ENCODE measurements at places on chromosomes 2 and 18.

GRCh38 chr2:120669121-120669952 is 66.3 kb upstream of the GLI2 start:
- DNase-seq, result no peak

DNA sequence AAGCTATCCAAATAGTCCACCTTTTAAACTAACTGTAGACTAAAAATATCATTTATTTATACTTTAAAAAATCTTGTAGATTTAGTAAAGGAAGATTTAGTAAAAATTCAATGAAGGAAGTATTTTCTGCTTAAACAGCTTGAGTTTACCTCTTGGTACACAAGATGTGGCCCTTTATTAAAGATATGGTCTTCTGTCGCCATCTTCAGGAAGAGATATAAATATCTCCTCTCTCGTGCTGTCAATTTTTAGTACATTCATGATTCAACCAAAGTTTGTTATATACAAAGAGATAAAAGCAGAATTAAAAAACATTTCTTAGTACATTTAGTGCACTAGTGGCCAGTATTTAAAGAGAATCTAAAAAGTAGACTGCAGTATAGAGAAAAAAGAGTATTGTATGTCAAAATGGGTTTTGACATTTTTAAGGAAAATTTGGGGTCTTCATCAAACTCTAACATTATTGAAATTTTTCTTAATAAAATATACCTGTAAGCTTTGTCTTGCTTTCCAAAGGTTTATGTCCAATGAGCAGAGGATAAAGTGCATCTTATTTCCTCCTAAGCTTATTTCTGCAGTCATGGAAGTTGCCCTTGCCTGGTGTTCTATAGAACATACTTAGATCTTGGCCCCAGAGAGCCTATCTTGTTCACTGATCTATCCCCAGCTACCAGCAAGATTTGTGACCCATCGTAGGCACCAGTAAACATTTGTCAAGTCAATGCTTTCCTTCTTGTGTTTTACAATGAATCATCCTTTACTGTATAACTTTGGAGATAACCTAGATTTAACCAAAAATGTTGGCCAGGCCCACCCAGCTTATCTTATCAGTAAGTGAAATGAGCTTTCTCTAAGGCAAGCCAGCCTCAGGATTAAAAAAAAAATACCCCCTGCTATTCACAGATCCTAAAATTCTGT is 18.5 kb upstream of the EML6 start:
- DNase-seq, result no peak

- DNase-seq, result no peak
Observed at GRCh38 chr2:8033546-8034096, 648.2 kb upstream of the ID2 start.

DNA sequence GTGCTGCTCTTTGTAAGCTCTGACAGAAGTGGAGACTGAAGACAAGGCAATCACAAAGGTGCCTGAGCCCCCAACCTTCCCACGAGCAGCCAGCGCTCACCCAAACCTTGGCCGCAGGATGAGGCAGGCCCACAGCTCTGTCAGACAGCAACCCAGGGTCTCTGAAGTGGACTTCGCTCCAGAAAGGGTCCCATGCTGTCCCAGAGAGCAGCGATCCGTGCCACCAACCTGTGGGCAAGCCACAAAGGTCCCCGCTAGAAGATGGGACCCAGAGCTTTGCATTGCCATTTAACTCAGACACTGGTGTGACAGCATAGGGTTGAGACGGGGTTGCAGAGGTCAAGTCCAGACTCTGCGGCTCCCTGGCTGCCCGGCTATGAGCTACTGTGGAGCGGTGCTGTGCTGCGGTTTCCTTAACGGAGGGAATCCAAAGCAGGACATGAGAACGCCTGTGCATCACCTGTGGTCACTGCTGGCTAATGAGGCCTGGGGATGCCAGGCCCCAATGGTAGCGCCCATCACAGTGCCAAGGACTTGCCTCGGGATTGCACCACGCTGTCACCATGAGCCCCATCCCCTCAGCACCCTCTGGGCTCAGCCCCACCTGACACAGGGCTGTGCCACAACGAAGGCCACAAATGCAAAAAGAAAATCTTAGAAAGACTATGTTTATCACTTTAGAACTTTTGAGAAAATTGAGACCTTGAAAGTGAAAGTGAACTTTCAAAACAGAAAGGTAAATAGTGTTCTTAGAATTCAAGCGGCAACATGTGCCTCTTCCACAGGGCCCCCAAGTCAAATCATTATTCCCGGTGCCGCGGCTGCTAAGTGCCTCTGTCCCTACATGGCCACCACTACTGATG is 103.4 kb downstream of the HDAC4 start:
- no peak for DNase-seq

DNA sequence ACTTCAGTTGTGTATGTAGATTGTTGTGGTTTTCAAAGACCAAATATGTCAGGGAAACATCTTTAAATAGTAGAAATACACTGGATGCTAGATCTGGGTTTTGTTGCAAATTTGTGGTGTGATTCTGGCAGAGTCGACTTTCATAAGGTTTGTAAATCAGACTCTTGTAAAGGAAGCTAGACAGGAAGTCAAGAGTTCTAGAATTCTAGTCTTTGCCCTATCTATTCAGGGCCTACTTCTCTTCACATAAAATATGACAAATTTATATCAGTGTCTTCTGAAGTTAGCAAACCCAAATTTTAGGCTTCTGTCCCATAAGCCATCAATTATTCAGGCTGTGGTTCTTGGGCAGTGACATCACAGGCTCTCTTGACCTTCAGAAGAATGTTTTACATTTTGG is 1579.2 kb upstream of the PIK3C3 start:
- DNase-seq, result no peak

- peak; percentile 67 for DNase-seq
Observed at GRCh38 chr2:100610381-100610831, 47.6 kb downstream of the PDCL3 start.

DNA sequence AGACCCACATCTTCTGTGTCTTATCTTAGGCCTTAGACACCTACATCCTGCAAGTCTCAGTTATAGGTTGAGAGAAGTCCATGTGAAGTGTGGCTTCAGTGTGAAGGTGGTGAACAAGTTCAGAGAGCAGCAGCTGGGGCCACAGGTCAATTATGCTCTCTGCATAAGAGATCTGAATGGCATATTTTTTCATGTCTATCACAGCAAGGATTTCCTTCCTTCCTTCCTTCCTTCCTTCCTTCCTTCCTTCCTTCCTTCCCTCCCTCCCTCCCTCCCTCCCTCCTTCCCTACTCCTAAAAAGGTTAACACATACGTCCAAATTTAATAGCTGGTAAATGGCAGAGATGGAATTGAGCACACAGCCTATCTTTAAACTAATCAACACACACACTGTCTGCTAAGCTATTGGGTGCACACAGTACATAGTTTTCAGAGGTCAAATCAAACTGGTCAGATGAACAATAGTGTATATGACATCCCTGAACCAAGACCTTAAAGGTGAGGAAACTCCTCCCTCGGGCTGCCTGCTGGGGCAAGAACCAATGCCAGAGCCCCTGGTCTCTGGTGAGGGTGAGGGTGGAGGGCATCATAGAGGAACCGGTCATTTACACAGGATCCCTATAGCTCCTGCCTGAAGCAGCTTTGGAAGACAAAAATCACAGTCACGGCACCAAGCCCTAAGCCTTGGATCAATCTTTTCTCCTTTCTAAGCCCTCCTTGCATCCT is 240.9 kb downstream of the ICOS start:
- no peak for DNase-seq

DNA sequence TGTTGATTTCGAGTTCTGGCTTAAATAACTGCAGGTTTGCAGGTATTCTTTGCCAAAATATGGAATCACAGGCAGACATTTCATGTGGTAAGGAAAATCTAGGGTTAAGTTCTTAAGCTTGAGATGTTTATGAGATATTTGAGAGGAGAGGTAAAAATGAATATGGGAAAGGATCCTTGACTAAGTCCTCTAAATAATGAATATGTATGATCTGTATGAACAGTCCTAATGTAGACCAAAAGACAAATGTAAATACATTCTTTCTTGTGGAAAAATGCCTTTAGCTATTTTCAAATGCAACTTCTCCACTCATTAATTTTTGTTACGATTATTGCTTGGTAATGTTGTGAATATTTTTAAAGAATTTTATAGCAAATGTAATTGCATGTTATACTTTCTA is 1632.6 kb downstream of the SUCLG1 start:
- DNase-seq, result no peak

DNA sequence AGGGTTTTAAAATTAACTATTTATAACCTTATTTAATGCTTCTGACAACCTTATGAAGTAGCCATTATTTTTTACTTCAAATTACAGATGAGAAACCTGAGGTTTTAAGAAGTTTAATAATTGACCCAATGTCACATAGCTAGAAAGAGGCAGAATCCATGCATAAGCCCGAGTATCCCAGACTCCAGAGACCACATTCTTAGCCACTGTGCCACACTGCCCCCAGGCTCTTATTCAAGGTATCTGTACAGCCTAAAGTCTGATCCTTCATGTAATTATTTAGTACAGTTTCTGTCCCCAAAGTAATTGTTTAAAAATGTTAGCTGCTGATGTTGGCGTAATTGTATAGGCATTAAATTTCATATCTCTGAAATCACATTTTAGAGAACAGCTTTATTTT is 124.7 kb upstream of the LRRTM1 start:
- no peak for DNase-seq

GRCh38 chr2:237057893-237058300 is 27.8 kb upstream of the COPS8 start:
- DNase-seq, result no peak

- no peak for DNase-seq
Observed at GRCh38 chr2:30927465-30928075, 120.3 kb upstream of the CAPN13 start.

DNA sequence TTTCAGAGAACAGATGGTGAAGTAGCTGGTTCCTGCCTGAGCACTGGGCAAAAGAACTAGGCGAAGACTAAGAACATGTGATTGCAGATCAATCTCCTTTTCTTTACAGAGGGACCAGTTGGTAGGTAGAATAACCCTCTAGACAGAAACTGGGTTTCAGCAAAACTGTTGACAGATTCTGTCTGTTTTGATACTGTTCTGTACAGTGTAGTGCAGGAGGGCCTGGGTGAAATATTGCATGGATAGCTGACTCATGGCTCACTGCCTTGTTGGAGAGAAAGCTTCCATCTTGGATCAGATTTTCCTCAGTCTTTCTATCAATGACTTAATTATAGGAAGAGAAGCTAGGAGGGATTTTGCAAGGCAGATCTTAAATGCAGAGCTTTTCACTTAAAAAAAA is 95.8 kb downstream of the ZNF532 start:
- no peak for DNase-seq

DNA sequence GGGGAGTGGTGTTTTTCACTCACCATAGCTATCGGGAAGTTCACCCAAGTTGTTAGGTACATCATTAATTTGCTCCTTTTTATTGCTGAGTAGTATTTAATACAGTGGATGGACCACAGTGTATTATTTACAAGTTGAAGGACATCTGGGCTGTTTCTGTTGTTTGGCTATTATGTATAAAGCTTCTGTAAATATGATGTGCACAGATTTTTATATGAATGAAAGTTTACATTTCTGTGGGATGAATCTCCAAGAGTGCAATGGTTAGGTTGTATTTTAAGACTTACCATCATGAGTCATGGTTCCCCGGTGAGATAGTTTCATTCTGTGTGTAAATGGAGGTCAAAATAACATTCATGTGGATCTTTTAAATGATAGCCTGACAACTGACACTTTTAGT is 337.4 kb downstream of the PTPRM start:
- DNase-seq, result no peak

DNA sequence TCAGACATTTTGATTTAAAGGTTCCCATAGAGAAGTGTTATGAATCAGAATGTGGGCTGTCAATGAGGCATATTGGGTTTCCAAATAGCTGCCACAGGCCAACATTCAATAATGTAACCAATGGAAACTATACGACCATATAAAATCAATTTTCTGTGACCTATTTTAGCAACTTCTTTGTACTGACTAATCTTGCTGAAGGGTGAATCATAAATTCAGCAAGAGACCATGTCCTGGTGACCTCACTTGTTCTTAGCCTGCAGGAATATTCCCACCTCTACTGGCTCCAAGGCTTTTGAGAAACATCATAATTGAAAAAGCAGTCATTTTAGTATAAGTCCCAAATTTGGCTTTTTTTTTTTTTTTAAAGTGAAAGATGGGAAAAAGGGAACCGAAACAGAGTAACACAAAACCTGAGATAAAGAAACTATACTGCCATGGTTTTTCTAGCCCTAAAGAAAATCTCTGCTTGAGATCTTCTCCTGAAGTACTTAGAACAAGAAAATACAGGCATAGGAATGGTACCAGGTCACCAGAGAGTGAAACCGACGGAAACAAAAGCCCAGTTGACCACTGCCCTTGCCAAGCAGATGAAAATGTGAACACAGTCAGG is 32.1 kb downstream of the PLEKHM3 start:
- DNase-seq, result no peak

GRCh38 chr2:231683292-231684235 is 24.8 kb upstream of the PTMA start:
- DNase-seq, result no peak
